ENCODE measurements at places on chromosomes 7 and 10.

DNA sequence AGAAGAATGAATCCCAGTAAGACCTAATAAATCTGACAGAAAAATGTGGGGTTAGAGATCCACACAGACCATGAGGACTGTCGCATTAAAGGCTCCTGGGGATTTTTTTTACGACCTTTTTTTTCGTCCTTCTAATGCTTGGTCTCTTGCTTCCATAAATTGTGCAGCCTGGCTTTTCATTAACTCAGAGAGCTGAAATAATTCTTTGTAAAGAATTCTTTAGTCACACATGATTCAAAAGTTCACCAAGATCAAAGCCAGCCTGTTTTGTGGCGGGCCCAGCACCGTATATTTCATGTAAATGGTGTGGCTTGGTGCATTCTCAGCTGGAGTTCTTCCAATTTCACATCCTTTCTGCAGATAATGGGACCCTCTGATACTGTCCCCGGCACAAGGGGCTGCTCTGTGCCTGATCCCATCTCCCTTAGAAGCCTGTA, 206.6 kb upstream of the BMPER start:
- DNase-seq: no peak

- DNase-seq: no peak
These were observed 154.1 kb downstream of the PIP4K2A start for GRCh38 chr10:22560096-22560912.

- DNase-seq: no peak
These were observed 4.7 kb upstream of the NOS3 start for GRCh38 chr7:150986099-150986512.

GRCh38 chr7:82897500-82897899, 265.2 kb downstream of the PCLO start:
- DNase-seq: no peak

- no peak for DNase-seq
These were observed 8.7 kb downstream of the SMC3 start for GRCh38 chr10:110576220-110576619.

DNA sequence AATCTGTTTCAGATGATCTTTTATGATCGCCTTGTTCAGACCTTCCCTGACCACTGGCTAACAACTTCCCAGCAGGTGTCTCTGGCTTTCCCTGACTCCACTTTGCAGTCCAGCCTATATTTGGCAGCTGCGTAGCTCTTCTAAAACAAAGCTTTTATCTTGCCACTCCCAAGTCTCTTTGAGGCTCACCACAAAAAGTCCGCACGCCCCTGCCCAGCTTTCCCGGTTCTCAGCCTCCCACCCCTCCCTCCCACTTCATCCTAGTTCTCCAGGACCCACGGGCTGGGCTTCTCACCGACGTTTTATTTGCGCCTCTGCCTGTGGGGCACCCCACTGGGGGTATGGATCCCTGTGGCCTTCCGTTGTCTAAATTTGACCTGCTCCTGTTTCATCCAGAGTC, 58.9 kb upstream of the USP6NL start:
- DNase-seq: no peak

- DNase-seq: no peak
These were observed 16.4 kb downstream of the TBXAS1 start for GRCh38 chr7:139845443-139845805.

DNA sequence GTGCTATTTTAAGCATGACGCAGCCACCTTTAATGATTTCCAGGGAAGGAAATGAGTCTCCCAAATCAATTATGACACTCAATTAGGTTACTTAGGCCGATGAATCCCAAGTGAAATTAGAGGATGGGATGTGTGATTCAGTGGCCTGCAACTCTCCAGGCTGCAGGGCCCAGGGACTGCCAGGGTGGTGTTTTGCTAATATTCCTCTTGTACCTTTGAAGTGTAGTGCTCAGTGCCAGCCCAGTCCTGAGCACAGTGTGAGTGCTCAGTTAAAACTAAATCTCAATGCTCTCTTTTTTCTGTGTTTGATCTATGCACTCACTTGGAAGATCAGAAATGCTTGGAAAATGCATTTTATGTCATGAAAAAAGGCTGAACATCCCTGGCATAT, 51.6 kb downstream of the SEM1 start:
- no peak for DNase-seq

GRCh38 chr7:150515248-150516147, 826 bp downstream of the GIMAP7 start:
- no peak for DNase-seq

All from putamen (tissue), 1 donor.